Urinary bladder (tissue), 4 donors: ENCODE measurements at places on chromosomes 16 and 17. TPM values are rescaled to one million over a fixed set of nuclear protein-coding genes. Genes with fewer than 3 reads are reported as not detected.

Gene ERAL1
- total RNA-seq, result 16.0 TPM

Gene HS3ST6
- 1.8 TPM for total RNA-seq

Gene EEF2KMT
- total RNA-seq, result 4.6 TPM

Gene KLHL10
- total RNA-seq, result 0.48 TPM

Gene SYCE1L
- total RNA-seq, result 0.90 TPM

Gene CD300E
- 0.42 TPM for total RNA-seq

Gene KIF19
- total RNA-seq, result 0.32 TPM

Gene ZFPM1
- 2.7 TPM for total RNA-seq

Gene USP6
- 0.85 TPM for total RNA-seq

Gene GRAPL
- 2.6 TPM for total RNA-seq

Gene TBX4
- total RNA-seq, result 9.8 TPM

Gene PROCA1
- total RNA-seq, result 1.7 TPM

Gene NPW
- not detected for total RNA-seq

Gene SDK2
- 5.0 TPM for total RNA-seq

Gene TUBG2
- total RNA-seq, result 17.3 TPM
